A549 treated with AZD2906 at 1 μM for 4 hours (cell line): ENCODE measurements at places on chromosomes 3 and 15. TPM values are rescaled to one million over a fixed set of nuclear protein-coding genes. Genes with fewer than 3 reads are reported as not detected.

Gene ACKR2
- total RNA-seq: 0.09 to 0.13 TPM (median 0.10 TPM) in 3 of 5 replicates, not detected in the others

Gene DNASE1L3
- 0.05 to 0.11 TPM (median 0.10 TPM) in 4 of 5 replicates, not detected in the other for total RNA-seq

Gene SMAD3
- 87.4 to 115 TPM (median 107 TPM) in 5 replicates for total RNA-seq

Gene SLC22A13
- total RNA-seq: 0.06 to 0.14 TPM (median 0.09 TPM) in 4 of 5 replicates, not detected in the other

Gene C3orf80
- 0.92 to 1.4 TPM (median 1.2 TPM) in 5 replicates for total RNA-seq

Gene ANKRD34C
- not detected in 5 replicates for total RNA-seq

Gene LMOD3
- not detected in 5 replicates for total RNA-seq

Gene BLM
- 12.1 to 13.6 TPM (median 12.9 TPM) in 5 replicates for total RNA-seq
